Mesenchymal stem cell (in vitro differentiated cells and primary cell): ENCODE measurements at places on chromosomes 4 and X.
A peak's percentile ranks its signal among the peaks of the same experiment; 100 is the strongest.

DNA sequence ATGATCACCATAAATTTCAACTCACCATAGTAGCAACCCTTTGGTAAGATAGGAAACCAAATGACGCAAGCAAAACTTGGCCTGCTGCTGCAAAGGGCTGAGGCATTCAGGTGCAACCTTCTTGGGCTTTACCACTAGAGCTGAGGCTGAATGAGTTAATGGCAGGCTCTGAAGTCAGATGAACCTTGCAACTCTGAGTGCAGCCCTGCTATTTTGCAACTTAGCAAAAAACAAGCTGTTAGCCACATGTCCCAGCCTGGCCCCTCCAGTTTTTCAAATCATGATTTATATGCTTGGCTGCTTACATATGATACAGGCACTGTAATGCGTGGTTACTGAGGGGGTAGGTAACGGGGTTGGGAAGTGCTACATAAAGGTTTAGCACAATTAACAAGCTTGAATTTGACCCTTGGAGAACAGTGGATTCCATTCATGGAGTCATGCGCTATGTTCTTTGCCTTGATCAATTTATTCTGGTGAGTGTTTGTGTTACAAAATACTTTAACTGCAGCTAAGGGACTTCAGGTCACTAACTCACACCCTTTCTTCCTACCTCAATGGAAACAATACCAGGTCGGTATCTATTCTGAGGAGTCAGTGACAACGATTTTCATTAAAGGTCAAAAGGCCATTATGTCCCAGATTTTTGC lies 80.5 kb upstream of the PPARGC1A start:
- no peak for DNase-seq

DNA sequence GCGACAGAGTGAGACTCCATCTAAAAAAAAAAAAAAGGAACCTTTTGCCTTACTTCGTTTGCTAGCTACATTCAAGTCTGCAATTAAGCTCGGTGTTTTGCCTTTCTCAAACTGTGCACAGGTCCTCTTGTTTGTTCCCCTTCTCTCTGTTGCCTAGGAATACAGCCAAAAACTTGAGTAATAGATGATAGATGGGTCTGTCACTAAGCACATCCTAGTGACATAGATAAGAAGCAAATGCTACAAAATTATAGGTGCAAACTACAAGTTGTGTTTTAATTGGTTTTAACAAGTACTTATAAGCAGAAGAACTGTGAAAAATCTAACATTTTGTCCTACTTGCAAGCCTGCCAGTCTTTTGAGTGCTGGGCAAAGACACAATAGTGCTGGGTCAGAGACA lies 95.2 kb downstream of the SNCA start:
- no peak for DNase-seq

- no peak for DNase-seq
These were observed 14.1 kb upstream of the TCEANC start for GRCh38 chrX:13638826-13639225.

GRCh38 chrX:38312436-38312835 lies 14.9 kb downstream of the RPGR start:
- peak; percentile 71 for DNase-seq

DNA sequence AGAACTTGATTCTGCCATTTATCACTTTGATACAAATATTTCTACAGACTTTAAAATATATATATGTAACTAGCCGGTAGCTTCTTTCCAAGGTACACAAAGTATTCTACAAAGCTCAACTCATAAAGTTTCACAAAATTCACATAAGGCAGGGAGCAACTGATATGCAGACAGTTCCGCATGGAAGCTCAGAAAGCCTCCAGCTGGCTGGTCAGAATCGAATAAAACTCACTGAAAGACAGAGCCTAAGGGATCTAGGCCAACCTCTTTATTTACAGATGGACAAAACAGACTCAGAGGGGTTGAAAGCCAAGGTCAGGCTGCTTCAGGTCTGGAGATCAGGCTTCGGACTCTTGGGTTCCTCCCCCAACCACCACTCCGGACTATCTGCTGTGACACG lies 130.2 kb downstream of the DCTD start:
- DNase-seq, result no peak

GRCh38 chrX:103830848-103831247 lies 1.2 kb downstream of the RAB9B start:
- no peak for DNase-seq

- DNase-seq, result no peak
These were observed 7.0 kb upstream of the BEND4 start for GRCh38 chr4:42159271-42160001.

- peak; percentile 41 for DNase-seq
These were observed 20.0 kb upstream of the CAMK2D start for GRCh38 chr4:113781439-113782040.

- no peak for DNase-seq
These were observed 74.1 kb upstream of the WDR44 start for GRCh38 chrX:118271775-118272174.

- no peak for DNase-seq
These were observed 1.1 kb downstream of the STBD1 start for GRCh38 chr4:76307660-76308014.

DNA sequence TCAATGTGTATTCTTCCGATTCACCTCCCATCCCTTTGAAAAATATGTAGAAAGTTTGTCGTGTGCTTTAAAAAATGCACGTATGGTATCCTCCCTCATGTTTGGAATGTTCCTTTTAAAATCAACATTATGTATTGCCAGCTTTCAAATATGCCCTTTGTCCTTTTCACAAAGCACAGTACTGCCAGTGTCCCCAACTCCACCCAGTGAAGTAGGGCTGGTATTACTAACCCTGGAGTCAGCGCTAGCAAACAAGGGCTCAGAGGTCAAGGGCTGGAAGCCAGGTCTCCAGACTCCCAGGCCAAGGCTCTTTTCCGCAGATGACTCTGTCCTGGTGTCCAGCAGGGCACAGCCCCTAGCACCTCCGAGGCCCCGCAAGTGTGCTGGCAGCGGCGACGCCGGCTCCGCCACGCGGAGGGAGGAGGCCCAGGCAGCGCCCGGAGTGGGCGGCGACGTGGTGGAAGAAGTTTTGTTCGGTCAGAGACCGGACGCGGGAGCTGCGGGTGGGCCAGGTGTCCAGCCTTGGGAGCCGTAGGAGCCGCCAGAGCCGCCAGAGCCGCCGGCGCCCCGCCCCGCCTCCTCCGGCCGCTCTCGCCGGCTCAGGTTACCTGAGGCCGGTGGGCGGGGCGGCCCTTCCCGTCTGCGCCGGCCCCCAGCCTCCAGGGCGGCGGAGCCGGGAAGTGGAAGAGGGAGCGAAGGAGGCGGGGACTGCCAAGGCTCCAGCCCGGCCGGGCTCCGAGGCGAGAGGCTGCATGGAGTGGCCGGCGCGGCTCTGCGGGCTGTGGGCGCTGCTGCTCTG lies at the start of gene IL13RA1:
IL13RA1 (plus strand) TSS at position 720 of the 799 bp plus-strand sequence; CDS start at position 753, 33 bp downstream.
- DNase-seq, result peak; percentile 83

DNA sequence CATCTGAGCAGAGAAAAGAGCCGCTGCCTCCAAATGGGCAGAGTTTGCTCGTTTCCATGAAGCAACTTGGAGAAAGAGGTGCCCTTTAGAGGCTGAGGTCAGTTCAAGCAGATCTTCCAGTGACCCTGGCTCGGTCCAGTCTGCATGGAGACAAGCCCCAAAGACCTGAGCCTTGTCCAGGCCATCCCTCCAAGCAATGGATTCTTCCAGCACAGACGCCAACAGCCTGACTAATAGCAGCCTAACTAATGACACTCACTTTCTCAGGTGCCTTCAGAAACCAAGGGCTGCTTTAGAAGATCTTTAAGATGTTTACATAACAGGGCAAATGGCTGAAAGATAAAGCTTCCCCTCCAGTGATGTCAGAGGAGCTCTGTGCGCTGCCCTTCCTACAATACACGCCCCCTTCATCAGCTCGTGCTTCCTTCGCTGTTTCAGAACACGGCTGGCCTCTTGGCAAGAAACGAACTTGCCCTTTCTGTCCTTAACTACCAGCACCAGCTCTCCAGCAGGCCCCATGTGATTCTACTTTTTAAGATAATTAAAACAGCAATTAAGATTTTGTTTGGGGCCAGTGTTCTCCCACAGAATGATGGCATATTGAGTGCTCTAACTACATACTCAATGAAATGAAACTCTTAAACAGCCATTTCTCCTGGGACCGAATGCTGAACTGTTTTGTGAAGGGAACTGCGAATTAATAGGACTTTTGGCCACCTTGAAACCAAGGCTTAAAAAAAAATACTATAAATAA lies 119.0 kb downstream of the GPR143 start:
- peak; percentile 57 for DNase-seq

DNA sequence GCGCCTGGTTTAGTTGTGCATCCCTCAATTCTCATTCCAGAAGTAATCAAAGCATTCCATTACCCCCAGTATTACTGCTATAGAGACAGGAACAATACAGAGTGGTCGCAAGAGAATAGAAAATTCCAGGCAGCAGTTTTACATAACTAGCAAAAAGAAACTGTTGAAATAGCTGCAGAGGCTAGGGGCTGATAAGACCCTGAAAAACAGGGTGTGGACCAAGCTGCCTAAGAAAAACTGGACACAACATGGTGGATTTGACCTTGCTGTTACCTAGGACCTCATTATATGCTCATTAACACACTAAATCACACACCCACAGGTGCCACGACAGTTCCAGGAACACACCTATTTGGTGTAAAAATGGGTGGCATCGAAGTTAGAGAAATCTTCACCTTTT lies 15.4 kb downstream of the EPGN start:
- DNase-seq, result no peak

GRCh38 chr4:87977521-87978278 lies 2.2 kb downstream of the SPP1 start:
- no peak for DNase-seq

DNA sequence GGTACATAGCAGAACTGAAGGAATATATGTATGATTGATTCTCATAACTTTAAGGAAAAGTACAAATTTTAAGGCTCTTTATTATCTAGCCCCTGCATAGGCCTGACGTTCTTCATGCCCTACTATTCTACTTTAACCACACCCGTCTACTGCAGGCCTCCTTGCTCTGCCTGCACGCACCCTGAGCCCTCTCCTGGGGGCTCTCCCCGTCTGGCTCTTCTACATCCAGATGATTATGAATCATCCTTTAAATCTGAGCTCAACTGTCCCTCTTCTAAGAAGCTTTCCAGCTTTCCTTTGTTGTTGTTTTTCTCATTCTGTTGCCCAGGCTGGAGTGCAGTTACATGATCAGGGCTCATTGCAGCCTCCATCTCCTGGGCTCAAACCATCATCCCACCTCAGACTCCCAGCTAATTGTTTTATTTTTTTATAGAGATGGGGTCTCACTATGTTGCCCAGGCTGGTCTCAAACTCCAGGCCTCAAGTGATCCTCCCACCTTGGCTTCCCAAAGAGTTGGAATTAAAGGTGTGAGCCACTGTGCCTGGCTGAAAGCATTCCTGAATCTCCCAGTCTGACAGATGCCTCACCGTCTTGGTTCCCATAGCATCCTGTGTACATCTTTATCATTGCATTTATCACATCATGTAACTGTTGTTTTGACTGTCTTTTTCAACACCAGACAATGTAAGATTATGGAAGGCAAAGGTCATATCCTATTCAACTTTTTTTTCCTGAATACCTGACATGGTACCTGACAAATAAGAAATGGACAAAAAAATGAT lies 89.2 kb downstream of the WDFY3 start:
- peak; percentile 78 for DNase-seq

DNA sequence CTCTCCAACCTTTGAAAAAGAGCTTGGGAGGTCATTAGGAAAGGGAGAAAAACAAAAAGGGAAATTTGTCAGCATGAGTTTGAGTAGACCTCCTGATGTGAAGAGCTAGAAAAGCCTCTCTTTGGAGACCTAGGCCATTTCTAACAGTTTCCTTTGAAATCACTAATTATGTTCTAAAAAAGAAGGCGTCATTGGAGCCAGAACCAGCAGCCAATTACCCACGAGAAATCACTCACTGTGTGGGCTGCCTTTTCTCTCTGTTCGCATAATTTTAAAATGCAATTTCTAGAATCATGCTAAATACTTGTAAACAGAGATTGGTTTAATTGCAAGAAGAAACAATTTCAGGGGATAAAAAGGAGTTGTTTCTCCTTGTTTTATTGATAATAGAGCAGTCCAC lies 246.3 kb upstream of the GATB start:
- no peak for DNase-seq

- no peak for DNase-seq
These were observed 9.5 kb downstream of the ETFDH start for GRCh38 chr4:158681629-158682028.

- DNase-seq, result peak; percentile 56
These were observed 734 bp downstream of the STOX2 start for GRCh38 chr4:183905593-183906488.

- DNase-seq, result no peak
These were observed 156.4 kb upstream of the BOD1L1 start for GRCh38 chr4:13783800-13784411.

DNA sequence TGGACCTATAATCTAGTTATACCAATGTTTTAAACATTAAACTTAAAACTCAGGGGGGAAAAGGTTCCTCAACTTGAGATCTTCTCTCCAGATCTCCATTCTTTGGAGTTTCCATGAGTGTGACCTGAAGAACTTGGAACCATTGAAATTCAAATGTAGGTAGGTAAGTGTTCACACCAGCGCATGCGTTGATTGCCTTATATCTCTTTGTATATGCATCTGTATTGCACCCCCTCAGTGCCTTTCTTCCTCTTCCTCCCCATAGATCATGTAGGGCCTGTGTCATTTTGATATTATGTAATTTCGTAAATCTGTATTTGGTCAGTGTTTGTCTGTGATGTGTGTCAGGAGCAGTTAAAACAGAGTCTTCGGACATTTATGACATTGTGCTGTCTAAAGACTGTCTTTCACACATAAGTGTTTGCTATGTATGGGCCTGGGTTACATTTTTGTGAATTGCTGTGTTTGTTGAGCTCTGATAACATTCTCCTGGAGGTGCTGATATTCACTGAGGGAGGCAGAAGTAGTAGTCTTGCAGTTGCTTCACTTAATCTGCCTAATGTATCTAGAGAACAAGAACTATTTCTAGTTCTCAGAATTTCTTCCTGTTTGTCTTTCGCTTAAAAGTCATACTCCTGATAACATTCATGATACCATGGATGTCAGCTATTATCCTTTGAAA lies 126.3 kb downstream of the RAP1GDS1 start:
- no peak for DNase-seq

GRCh38 chrX:24025741-24026403 lies 1.1 kb downstream of the KLHL15 start:
- DNase-seq, result peak; percentile 76

GRCh38 chrX:12245650-12246645 lies 107.7 kb downstream of the FRMPD4 start:
- peak; percentile 57 for DNase-seq

GRCh38 chrX:50818986-50819385 lies 5.0 kb upstream of the SHROOM4 start:
- DNase-seq, result no peak

DNA sequence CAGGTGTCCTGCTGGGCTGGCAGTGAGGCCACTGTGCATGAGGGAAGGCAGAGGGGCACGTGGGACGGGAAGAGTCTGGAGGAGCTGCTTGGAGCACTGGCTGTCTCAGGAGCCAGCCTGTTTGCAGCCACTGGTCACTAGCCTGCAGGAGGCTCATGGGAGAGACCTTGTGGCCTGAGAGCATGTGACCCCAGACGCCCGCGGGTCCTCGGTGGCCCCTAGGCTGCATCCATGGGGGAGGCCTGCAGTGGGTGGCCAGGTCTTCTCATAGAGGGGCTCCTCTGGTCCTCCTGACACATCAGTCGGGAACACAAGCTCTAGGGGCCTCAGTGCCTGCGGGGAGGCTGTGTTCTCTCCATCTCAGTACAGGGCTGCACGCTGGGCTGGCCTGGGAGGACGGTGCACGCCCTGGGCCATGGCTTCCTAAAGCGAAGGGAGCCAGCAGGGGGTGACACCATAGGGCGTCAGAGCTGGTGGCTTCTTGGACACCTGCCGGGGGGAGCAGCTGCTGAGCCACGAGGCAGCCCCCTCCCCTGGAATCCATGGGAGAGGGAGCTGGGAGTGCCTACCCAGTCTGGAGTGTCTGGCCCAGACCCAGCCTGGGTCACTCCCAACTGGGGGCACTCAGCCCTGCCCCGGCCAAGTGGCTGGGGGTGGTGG lies 12.3 kb downstream of the NAT8L start:
- DNase-seq, result no peak
